ENCODE measurements at places on chromosomes 6 and 20. TPM values are rescaled to one million over a fixed set of nuclear protein-coding genes. Genes with fewer than 3 reads are reported as not detected.

DNA sequence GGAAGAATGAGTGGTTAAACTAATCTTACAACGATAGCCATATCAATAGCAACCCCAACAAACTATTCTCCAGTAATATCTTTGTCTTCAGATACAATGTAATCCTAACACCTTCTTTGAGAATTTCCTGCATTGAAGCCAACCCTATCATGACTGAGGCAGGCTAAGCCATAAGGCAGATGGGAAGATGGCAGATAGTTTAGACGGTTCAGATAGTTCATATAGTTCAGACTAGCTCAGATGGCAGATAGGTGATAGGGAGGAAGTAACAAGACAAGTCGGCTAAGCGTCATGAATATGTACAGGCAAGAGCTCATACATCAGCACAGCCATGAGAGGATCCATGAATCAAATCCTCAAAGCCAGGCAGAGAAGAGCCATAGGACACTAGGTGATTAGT, 39.1 kb upstream of the BEND6 start:
- DNase-seq, result no peak

Gene MAPK13
- total RNA-seq, result 33.6 TPM

DNA sequence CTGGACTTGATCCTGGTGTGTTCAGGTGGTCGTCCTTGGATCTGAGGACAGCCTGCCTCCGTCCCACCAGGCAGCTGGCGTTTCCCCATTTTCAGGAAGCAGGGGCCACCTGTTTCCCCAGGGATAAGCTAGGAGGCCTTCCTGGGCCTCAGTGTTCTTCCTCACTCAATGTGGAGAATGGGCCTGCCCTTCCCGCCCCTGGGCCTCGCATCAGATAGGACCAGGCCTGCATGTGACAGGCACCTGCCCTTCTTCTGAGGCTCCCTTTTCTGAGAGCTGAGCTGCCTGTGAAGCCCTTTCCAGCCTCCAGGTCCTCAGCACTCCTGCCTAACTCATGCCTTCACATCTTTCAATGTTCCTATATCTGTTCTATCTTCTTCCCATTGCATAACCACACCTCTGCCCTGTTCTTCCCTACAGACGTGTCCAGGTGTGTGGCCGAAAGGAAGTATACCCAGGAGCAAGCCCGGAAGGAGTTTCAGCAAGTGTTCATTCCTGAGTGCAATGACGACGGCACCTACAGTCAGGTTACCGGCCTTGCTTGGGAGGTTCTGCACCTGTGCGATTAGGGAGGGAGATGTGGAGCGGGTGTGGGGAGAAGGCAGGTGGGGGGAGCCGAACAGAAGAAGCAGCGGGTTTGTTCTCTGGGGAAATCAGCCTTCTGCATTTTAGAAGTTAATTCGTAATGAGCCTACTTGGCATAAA, 85.1 kb downstream of the SMOC2 start:
- DNase-seq, result no peak

Gene EPPIN
- not detected for total RNA-seq

Gene HEY2
- not detected for total RNA-seq

Gene FRK
- 0.12 TPM for total RNA-seq

DNA sequence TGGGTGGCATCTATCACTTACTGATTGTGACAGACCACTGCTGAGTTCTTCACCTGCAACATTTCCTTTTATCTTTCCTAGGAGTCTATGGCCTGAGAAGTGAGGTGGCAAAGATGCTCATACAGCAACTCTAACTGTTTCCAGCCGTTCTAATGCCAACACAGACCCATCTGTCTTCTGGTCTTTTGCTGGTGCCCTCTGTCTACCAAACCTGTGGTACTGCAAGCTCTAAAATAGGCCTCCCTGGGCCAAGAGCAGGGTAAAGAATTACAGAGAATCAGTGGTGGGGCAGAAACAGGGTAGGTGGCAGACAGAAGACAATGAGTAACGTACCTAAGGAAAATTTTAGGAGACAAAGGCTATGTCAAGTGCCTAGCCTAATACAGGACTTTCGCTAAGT, 611.0 kb upstream of the FLRT3 start:
- DNase-seq, result no peak

DNA sequence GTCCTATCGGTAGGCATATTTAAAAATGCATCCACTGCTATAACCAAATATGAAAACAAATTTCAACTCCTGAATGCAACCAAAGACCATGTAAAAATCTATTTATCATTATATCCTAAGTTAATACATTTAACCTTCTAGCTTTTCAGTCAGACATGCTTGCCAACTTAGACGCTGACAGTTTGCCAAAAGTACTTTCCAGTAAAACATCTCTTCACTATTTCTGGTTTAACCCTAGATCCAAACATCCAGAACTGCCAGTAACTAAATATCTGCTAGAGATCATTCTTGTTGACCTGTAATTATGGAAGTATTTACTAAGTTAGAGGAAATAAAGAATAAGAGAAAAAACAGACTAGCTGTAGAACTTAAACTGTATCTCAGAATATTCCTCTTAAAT, 210.2 kb upstream of the THEMIS start:
- DNase-seq, result no peak

DNA sequence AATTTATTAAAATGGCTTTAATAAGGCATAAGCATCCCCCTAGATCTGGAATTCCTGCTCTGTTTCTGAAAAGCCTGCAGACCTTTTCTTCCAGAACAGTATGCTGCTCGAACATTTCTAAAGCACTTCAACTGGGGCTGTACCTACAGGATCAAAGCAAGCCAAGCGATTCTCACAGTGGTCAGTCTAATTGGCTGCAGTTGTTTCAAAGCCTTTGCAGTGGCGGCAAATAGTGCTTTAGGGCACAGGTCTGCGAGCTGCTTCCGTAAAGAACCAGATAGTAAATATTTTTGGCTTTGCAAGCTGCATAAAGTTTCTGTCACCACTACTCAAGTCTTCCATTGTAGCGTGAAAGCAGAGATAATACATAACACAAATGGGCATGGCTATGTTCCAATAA, 88.9 kb upstream of the FBXL4 start:
- no peak for DNase-seq

- no peak for DNase-seq
These were observed 24.6 kb downstream of the PPP1R14C start for GRCh38 chr6:150167479-150167873.

DNA sequence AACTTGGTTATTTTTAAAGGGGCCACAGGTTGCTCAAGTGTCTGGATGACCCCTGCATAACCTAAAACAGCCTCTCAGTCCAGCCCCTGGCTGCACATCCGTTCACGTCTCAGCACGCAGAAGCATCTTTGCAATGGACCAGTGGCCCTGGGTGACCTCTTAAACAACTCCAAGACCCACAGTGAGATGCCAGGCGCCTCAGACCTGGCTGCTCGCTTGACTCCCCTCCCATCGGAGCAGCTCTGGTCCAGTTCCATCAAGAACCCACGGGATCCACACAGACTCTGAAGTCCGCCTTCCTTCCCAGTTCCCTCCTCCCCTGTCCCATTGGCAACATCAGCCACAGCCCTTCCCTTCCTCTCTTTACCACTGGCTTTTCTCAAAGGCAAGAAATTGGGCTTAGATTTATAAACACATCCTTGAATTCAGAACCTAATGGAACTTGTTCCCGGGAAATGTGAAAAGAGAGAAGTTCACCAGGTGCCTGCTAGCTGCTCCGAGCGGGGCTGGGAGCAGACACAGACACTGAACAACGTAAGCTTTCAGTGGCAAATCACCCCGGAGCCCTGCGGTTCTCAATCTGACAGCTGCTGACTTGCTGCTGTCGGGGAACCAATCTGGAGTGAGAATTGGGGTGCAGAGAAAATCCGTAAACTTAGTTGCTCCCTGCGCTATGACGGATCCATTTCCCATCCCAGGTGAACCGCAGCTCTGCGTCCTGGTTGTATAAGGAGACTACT, 39.6 kb upstream of the MPC1 start:
- peak; percentile 38 for DNase-seq
